A549 treated with Mapracorat at 1 μM for 4 hours (cell line): ENCODE measurements at places on chromosomes 13 and 19. TPM values are rescaled to one million over a fixed set of nuclear protein-coding genes. Genes with fewer than 3 reads are reported as not detected.

The LYPD4 gene
- not detected in 5 replicates for total RNA-seq

The CGB5 gene
- total RNA-seq: 0.38 to 0.85 TPM (median 0.62 TPM) in 4 of 5 replicates, not detected in the other

The NLRP7 gene
- total RNA-seq: not detected in 5 replicates

The PLPP2 gene
- 76.6 to 110 TPM (median 101 TPM) in 5 replicates for total RNA-seq

The CCNE1 gene
- 23.4 to 27.5 TPM (median 24.5 TPM) in 5 replicates for total RNA-seq

The MEIOSIN gene
- 0.06 to 0.08 TPM (median 0.07 TPM) in 4 of 5 replicates, not detected in the other for total RNA-seq

The TNNT1 gene
- 107 to 150 TPM (median 135 TPM) in 5 replicates for total RNA-seq

The OR10H1 gene
- total RNA-seq: not detected in 5 replicates

The CABP5 gene
- not detected in 5 replicates for total RNA-seq

The MAST1 gene
- 1.4 to 2.6 TPM (median 1.9 TPM) in 5 replicates for total RNA-seq
